Fibroblast of skin of left quadriceps (primary cell): ENCODE measurements at places on chromosomes 12 and 14.

DNA sequence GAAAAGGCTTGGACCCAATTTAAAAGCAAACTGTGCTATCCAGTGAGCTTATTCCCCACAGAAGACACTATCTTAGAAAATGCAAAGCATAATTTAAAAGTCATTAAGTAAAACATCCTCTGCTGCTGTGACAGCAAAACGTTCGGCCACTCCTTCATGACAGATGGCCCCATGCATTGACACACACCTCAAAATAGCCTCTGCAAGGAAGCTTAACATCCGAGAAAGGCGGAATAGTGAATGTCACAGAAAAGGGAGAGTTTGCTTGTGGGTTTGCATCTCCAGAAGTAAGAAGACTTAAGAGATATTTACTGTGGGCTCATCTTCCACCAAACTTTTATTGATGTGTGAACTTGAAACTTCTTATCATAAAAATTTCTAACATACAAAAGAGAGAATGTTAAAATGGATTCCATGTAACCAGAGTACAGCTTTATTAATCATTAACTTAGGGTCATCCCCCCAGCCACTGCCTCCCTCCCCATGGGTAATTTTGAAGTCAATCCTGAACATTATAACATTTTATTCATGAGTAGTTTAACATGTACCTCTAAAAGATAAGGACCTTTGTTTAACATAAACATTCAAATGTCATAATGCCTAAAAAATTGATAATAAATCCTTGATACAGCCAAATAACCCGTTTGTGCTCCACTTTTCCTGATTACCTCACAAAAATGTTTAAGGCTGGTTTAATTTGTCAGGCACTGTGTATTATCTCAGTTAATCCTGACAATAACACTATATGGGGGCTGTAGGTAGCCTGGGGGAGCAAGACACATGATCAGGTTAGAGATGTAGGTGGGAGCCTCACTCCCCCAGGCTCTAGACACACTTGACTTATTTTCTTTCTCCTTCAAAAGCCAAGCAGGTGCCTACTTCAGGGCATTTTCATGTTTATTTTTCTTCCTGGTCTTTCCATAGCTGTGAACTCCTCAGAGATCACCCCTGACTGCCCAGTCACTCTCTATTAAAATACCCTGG is 119.7 kb upstream of the TMCC3 start:
- no peak for DNase-seq

DNA sequence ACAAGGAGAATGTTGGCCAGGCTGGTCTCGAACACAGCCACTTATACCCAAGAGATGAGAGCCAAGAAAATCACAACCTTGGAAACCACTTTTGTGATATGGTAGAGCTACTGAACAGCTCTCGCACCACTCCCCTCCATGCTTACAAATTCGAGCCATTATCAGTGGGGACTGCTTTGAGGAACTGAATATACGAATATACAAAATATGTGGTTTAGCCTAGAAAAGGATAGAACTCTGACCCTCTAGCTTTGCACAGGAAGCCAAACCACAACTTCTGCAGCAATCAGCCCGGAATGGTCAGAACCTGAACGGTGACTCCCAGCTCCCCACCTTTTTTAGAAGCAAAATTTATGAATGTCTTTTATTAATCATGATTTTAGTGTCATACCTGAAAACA is 129.8 kb upstream of the TMEM132C start:
- DNase-seq, result no peak

DNA sequence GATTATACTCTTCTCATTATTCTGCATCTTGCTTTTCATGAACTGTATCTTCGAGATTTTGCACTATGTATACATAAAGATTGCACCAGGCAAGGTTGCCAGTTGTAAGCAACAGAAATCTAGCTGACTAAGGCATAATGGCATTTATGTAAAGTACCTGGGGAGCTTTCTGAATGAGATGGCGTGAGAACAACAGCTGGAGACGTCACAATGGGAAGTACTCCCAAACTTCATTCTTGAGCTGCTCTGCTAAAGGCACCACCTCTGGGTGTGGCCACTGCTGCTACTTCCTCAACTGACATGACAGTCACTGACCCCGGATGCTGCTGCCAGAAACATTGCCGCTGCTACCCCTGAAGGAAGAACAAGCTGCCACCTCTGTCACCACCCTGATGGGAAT is 220.7 kb downstream of the NOVA1 start:
- DNase-seq, result no peak

- no peak for DNase-seq
Measured at GRCh38 chr12:116744766-116745165, 6.7 kb downstream of the RNFT2 start.

GRCh38 chr14:61498303-61498702 is 176.9 kb downstream of the PRKCH start:
- DNase-seq, result no peak

DNA sequence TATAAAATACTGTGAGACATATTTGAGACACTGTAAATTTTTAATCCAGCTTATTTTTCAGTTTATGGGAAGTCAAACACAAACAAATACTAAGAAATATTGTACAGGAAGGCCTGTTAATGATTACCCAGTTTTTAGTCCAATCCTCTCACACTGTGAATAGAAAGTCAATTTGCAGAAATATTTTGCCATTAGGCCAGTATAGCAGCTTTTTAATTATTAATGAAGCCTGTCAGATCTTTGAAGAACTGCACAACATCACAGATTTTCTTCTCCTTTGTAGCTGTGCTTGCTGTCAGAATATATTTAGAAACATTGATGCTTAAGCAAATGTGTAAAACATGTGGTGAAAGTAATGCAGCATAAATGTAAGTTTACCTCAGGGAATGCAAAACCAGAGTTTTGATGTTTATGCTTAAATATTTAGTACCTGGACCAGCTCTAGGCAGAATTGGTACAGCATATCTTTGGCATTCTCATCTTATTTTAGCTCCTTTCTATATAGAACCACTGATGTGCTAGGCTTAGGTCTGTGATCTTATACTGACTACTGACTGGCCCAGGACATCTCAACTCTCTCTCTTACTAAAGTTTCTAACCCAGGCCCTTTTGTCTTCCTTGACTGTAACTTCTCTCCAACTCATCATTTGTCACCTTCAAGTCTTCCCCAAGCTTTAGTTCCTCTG is 230.8 kb upstream of the NAV3 start:
- DNase-seq, result no peak

DNA sequence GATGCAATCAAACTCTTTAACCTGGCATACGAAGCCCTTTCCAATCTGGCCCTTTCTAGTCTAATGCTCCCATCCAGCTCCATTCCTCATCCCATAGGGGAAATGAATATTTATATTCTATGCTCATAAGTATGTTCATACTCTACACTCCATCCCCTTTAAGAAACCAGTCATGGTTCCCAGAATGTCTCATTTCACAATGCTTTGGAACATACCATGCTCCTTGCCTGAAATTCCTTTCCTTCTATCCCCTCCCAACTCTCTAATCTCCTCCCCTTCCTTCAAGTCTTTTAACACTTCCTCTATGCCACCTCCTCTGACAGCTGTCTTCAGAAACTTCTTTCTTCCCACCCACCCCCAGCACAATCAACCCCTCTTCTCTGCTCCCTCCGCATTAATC is 207.0 kb upstream of the CAND1 start:
- no peak for DNase-seq

DNA sequence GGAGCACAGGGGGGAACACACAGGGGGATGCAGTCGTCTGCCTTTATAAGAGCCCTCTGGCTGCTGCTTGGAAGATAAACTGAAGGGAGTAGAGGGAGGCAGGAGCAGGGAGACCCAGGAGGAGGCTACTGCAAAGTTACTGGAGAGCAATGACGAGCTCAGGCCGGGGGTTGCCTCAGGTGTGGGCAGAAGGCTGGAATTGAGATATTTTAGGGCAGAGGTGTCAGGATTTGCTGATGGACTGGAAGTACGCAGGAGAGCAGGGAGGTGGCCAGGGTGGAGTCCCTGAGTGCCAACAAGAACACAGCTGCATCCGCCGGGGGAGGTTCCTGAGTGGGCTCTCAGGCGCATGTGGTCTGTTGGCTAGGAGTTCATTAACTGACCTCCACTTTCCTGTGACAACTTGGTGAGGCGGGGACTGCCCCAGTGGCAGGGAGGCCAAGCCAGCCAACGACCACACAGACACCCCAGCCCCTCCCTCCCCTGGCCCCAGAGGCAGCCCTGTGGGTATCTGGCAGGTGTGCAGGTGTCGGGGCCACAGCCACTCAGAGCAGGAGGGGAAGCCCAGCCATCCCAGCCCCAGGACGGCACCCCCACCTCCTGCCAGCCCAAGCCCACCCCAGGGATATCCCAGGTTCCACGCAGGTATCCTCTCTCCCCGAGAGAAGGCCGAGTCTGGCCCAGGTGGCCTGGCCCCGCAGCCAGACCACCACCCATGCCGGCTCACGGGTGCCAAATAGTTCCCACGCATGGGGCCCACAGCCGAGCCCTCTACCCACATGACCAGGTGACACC is 85.4 kb downstream of the NCOR2 start:
- no peak for DNase-seq

DNA sequence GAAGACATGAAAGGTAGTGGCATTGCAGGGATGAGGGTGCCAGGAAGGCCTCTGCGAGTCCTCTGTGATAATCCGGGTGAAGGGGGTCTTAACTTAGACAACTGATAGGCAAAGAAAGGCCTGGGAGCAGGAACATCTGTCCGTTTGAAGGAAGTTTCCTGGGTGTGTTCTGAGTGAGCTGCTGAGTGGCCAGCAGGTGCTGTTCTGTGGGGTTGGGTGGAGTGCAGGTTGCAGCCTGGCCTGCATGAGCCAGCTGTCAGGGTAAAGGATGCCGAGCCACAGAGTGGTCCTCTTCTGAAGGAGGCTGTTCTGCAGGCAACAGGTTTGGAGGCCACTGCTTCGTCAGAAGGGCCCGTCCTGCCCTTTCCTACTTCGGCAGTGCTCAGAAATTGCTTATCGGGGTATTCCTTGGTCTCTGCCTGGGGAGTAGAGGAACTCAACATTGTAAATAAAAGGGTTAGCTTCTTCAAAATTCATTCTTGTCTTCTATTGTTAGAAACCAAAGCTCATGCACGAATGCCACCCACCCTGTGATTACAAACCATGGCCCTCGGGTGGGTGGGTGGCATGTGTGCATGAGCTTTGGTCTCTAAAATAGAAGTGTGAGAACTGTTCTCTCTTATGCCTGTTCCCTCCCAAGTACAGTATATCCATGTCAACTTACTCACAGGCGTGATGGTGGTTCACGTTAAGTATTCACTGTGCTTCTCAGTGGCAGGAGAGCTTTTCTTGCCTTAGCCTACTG is 118.9 kb downstream of the CHST11 start:
- DNase-seq, result no peak

- no peak for DNase-seq
Measured at GRCh38 chr14:41607966-41608663, 1.4 kb downstream of the LRFN5 start.

- DNase-seq, result peak; percentile 17
Measured at GRCh38 chr12:116015525-116015924, 262.0 kb downstream of the MED13L start.

DNA sequence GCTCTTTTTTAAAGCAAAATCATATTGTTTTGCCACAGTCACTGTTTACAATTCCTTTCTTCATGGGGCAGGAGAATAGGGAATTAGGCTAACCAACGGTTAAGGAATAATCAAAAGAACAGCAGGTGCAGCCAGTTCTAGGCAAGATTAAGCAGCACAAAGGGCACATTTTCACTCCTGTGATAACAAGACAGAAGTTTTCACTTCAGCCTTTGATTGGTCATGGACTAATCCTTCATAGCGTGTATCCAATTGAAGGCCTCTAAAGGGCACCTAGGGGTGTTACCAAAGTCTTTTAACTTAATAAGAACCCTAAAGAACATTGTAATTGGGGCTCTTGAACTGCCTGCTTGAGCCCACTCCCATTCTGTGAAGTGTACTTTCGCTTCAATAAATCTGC is 206.9 kb upstream of the AMIGO2 start:
- no peak for DNase-seq

- DNase-seq, result no peak
Measured at GRCh38 chr14:27190296-27190695, 592.5 kb upstream of the NOVA1 start.

DNA sequence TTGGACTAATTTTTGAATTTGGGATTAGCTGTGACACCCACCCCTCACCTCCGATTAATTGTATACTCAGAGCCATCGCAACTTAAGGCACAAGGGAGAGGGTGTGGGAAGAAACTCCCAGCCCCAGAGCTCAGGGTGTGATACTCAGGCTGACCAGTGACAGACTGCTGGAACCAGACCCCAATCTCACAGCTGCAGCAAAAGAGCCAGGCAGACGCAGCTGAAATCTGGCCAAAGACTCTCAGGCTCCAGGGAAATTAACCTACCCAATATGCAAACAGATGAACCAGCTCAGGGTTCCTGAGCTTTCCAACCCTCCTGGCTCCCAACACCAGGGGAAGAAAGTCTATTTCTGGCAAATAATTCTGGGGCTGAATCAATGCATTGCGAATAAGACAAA is 30.5 kb downstream of the ANAPC7 start:
- DNase-seq, result no peak
